ENCODE measurements at places on chromosomes 4 and X. TPM values are rescaled to one million over a fixed set of nuclear protein-coding genes. Genes with fewer than 3 reads are reported as not detected.
A peak's percentile ranks its signal among the peaks of the same experiment; 100 is the strongest.

DNA sequence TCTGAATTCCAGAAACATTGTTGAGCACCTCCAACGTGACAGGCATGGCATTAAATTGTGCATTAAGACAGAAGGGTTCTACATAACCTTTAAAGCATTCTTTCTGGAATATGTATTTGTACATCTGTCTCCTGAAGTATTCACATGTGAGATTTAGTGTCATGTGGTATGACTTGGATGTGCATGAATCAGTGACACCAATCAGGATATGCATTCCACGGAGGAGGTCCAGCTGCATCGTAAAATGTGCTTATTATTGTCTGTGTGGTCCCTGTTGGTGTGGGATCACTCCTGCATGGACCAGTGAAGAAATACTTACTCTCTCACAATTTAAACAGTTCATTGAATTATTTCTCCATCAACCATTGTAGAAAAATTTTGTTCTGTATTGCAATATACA, 149.0 kb downstream of the MID1 start:
- DNase-seq, result no peak

DNA sequence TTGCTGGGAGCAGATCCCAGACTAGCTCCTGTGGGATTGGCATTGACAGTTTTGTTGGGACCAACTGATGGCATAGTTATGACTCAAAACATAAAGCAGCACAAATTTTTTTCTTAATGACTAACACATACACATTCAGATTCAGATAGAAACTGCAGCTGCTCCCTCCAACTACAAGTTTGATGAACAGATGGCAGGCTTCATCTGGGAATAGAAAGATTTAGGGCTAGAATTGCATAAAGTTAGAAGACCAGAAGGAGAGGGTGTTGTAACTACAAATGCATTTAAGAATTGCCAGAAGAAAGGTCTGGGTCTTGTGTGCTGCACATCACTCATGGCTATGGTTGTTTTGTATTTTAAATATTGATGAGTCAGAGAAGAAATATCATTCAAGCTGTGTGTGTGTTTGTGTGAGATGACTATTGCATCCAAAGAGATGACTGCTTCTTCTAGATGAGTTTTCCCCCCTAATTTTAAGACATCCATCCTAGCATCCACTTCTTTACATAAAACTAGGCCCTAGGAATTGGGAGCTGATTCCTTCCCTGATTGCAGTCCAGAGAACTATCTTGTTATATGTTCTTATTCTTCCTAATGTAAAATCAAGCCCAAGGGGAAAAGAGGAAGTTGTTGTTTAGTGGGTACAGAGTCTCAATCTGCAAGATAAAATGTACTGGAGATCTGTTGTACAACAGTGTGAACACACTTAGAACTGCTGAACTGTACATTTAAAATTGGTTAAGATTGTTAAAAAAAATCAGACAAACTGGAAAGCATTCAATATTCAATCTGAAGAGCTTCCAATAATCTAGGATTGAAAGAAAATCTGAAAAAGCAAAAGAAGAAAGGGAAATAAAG, 175.1 kb downstream of the PARM1 start:
- DNase-seq, result no peak

GRCh38 chrX:131072871-131073571, 14.9 kb downstream of the ARHGAP36 start:
- DNase-seq, result no peak

DNA sequence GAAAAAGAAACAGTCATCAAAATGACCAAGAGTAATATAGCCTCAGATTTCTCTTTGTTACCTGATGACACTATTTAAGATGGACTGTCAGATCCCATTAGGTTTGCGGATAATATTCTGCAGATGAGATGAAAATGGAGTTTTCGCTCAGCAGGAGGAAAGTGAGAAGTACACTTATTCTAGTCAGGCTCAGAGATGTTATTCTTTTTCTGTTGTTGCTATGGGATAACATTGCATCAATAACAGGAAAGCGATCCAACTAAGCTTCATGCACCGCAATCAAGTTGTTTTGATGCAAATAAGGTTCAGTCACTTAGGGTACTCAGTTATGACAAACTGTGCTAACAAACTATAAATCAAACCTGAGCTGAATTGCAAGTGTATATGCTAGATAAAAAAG, 415.0 kb downstream of the CCSER1 start:
- DNase-seq, result no peak

- DNase-seq, result peak; percentile 36
These were observed 7.1 kb downstream of the AWAT2 start for GRCh38 chrX:70042399-70043371.

DNA sequence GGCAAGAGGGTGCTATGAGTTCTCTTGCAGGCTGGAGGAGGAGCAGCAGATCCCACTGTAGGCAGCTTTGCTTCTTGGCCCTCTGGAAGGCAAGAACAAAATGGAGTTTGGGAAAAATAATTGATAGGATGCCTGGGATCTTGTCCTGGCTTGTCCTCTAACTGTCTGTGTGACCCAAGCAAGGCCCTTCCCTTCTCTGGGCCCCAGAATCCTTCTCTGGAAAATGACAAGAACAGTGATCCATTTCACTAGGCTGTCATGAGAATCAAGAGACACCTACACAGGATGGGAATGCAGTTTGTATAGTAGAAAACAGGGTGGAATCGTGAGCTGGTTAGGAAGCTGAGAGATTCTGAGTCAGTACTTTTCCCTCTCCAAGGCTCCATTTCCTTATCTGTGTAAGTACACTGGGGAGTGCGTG, 133.3 kb downstream of the PJA1 start:
- DNase-seq, result no peak

MGAT4D gene
- not detected for total RNA-seq

DAPP1 gene
- 0.42 TPM for total RNA-seq

ELOVL6 gene
- 1.0 TPM for total RNA-seq

DGAT2L6 gene
- not detected for total RNA-seq

CPE gene
- total RNA-seq, result 64.3 TPM

LANCL3 gene
- total RNA-seq, result 0.05 TPM

RNF150 gene
- total RNA-seq, result 57.1 TPM

PCSK1N gene
- total RNA-seq, result 0.32 TPM

PDLIM3 gene
- total RNA-seq, result 123 TPM

TMPRSS11F gene
- total RNA-seq, result not detected

Data from left ventricle myocardium superior (tissue), 1 donor.